Caki2 (cell line): ENCODE measurements at places on chromosomes 1 and 21.

DNA sequence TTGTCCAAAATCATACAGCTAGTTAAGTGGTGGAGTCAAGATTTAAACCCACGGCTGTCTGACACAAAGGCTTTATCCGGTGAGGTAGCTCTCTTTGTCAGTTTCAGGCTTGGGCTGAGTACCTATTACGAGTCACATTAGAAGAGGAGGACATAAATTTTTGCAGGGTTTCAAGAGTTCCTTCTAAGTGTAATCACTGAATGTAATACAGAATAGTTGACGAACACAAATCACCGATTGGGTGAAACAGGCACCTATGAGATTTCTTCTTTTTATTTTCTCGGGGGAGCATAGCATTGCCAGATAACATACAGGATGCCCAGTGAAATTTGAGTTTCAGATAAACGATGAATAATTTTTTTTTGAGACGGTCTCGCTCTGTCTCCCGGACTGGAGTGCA, 847 bp downstream of the PSMD4 start:
- DNase-seq, result peak; percentile 8

DNA sequence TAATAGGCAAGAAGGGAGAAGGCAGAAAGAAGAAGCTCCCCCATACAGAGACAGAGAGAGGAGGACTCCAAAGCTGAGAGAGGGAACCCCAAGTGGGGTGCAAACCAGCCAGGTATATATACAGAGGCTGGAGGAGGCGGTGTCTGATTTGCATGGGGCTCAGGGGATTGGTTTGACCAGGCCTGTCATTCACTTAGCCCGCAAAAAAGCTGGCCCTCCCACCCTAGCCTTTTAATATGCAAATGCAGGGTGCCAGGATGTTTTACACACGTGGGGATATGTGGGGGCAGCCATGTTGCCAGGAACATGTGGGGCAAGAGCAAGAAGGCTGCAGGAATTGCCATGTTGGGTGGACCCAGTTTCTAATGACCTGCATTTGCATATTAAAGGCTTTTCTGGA, 37.0 kb upstream of the TENT5B start:
- DNase-seq, result no peak

DNA sequence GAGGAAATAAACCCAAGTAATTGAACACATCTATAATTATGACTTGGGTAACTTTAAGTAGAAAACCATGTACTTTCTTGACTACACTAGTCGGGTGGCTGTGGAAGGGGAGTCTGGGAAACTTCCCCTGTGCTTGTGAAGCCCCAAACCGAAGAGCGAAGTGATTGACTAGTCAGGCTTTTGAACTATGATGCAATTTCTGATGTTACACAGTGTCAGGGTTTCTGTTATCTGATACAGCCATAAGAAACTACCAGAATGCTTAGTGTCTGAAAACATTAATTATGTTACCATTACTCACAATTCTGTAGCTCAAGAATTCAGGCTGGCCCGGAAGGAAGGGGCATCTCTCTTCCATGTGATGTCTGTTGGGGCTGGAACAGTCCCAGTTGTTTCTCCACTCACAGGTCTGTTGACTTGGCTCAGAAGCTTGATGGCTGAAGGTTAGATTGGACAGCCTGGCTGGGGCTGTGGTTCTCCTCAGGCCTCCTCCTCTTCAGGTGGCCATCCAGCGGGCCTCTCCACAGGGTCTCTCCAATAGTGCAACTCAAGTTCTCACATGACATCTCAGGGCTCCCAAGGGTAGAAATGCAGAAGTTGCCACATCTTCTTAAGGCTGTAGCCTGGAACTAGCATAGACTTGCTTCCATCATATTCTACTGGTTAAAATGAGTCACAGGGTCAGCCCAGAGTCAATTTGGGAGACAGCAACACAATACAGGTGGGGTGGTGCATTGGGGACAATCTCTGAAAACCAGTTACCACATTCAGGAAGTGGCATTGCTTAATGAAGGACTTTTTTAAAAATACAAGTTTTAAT, 8.3 kb upstream of the C8B start:
- DNase-seq, result no peak

GRCh38 chr21:24014381-24014780, 1592.9 kb downstream of the MRPL39 start:
- no peak for DNase-seq
